ENCODE measurements at places on chromosomes 13 and 19. TPM values are rescaled to one million over a fixed set of nuclear protein-coding genes. Genes with fewer than 3 reads are reported as not detected.

The GNA15 gene
- total RNA-seq: 0.07 TPM

The SMIM44 gene
- total RNA-seq: not detected

The PCSK4 gene
- total RNA-seq: 0.78 TPM

The RASAL3 gene
- total RNA-seq: not detected

The DPF1 gene
- total RNA-seq: 4.3 TPM

The CEBPA gene
- 8.9 TPM for total RNA-seq

The GJA3 gene
- total RNA-seq: 1.3 TPM

The SPTBN4 gene
- total RNA-seq: 1.0 TPM

The ZNF221 gene
- total RNA-seq: 0.39 TPM
